ENCODE measurements at places on chromosomes 3 and 15.
A peak's percentile ranks its signal among the peaks of the same experiment; 100 is the strongest.

DNA sequence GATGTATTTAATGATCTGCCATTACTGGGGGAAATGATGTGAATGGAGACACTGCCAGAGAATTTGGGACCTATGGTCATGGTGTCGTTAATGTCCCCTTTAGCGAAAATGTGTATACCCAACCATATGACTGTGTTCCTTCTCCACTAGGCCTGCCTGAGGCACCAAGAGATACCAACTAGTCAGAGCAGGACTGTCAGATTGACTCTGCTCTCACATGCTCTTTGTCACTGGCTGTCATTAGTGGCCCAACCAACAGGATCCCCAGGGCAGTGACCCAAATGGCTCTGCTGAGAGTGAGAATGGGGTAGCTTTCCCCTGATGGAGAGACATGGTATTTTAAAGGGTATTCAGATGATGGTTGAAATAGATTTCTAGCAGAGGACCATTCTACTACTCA is 2.8 kb downstream of the TAGLN3 start:
- DNase-seq = no peak

DNA sequence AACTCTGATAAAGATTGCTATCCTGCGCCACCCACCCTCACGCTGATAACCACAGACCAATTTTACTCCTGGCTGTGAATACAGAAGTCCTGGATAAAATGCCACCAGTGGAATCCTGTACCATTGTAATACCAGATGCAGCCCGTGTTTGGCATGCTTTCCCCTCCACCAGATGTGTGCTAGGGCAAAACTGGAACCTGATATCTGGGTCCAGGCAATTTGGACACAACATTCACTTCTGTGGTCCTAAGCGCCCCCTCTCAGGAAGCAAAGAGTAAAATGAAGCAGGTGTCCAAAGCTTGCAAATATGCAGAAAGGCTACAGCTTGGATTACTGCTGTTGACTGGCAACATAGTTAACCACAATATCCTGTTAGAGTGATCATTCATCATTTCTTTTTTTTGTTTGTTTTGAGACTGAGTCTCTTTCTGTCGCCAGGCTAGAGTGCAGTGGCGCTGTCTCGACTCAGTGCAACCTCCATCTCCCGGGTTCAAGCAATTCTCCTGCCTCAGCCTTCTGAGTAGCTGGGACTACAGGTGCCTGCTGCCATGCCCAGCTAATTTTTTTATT is 32.8 kb downstream of the LOXL1 start:
- DNase-seq = no peak

DNA sequence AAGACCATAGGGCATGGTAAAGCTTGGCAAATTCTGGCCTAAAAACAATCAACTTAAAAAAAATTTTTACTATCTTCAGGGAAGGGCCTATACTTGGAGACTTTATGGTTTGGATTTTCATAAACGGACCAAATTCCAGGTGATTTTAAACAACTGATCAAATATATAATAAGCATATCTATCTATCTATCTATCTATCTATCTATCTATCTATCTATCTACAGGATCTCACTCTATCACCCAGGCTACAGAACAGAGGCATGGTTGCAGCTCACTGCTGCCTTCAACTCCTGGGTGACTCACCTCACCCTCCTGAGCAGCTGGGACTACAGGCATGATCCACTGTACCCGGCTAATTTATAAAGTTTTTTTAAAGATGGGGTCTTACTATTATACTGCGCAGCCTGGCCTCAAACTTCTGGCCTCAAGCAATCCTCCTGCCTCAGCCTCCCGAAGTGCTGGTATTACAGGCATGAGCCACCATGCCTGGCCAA is 6.7 kb downstream of the SPPL2A start:
- DNase-seq = no peak

- DNase-seq = no peak
Measured at GRCh38 chr3:129665024-129665768, 58.7 kb upstream of the PLXND1 start.

GRCh38 chr3:130712718-130713423 is 33.8 kb downstream of the PIK3R4 start:
- DNase-seq = no peak

GRCh38 chr3:72306800-72307341 is 521.9 kb upstream of the PROK2 start:
- peak; percentile 54 for DNase-seq

DNA sequence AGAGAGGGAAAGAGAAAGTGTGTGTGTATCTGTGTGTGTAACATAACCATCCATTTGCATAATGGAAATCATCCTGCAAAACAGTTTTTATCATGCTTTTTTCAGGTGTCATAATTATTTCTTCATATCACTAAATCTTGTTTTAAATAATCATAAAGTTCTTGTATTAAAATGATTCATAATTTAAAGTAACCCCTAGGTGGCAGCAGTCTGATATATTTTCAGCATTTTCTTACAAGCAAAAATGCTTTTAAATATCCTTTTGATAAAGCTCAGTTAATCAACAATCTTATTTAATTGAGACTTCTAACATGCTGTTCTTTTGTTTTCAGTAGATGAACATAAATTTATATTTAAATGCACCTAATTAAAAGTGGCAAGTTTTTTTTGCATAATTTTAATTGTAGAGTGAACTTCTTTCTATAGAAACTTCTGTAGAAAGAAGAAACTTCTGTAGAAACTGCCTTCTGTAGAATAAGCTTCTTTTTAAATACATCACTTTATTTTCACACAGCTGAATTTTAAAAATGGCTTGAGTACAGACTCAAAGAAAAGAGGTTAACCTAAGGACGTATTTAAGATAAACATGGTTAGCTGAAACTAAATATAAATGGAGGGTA is 72.5 kb downstream of the OPA1 start:
- peak; percentile 67 for DNase-seq

DNA sequence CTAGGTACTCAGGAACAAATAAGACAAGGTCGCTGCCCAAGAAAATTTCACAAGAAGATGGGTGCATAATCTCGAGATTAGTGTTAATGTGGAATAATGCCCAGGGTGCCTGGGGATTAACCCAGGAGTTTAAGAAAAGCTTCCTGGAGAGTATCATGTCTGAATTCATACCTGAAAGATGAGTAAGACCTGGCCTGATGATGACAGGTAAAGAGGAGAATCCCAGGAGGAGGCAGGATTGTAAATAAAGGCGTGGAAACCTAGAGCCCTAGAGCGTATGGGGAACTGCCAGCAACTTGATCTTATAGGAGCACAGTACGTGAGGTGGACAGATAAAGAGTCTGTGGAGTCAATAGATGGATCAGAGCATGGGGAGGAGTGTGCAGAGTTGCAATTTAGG is 43.0 kb downstream of the ARRDC4 start:
- DNase-seq = no peak

DNA sequence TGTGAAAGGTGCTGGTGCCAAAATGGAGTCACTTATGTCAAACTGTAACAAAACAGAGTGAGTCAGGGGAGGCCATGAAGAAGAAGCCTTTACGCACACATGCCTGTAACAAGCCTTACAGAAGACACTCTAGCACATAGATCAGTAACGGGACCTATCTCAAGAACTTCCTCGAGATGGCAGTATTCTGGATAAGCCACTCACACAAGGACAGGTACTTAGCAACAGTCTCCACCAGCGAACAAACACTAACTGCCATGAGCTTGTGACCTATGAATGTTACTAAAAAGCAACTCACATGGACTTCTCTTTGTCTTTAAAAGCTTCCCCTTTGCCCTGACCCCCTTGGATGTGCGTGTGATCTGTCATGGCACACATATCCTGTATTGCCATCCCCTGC is 235.1 kb downstream of the CD47 start:
- peak; percentile 59 for DNase-seq

DNA sequence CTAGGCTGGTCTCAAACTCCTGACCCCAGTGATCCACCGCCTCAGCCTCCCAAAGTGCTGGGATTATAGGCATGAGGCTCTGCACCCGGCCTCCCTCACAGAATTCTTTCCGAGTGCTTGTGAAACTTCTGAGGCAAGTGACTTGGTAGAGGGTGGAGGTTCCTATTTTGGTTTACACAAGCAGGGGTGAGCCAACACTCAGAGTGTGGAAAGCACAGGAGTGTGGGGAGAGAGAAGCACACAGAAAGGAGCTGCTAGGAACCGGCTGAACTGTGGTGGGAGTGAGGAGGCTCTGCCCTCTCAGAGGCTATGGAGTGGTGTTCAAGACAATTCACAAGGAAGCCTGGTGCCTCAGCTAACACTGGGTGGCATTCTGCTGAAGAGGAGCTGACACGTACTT is 7.7 kb downstream of the CAPN3 start:
- DNase-seq = no peak

DNA sequence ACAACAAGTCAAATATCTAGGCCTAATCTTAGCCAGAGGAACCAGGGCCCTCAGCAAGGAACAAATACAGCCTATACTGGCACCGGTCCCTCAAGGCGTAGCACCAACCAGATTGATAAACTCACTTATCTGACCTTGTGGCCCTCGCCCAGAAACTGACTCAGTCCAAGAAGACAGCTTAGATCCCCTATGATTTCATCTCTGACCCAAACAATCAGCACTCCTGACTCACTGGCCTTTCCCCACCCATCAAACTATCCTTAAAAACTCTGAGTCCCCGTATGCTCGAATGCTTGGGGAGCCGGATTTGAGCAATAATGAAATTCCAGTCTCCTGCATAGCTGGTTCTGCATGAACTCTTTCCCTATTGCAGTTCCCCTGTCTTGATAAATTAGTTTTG is 1.6 kb upstream of the SORD start:
- no peak for DNase-seq

- DNase-seq = no peak
Measured at GRCh38 chr3:161989012-161989411, 492.4 kb downstream of the OTOL1 start.

DNA sequence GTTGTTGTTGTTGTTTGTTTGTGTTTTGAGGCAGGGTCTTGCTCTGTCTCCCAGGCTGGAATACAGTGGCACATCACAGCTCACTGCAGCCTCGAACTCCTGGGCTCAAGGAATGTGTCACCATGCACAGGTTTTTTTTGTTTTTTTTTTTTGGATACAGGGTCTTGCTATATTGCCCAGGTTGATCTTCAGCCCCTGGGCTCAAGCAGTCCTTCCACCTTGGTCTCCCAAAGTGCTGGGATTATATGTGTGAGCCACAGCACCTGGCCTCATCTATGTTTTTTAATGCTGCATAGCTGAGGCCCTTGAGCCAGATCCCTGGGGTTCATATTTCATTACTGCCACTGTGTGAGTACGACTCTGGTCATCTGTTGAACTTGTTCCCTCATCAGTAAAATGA is 352.6 kb downstream of the FEZF2 start:
- no peak for DNase-seq

DNA sequence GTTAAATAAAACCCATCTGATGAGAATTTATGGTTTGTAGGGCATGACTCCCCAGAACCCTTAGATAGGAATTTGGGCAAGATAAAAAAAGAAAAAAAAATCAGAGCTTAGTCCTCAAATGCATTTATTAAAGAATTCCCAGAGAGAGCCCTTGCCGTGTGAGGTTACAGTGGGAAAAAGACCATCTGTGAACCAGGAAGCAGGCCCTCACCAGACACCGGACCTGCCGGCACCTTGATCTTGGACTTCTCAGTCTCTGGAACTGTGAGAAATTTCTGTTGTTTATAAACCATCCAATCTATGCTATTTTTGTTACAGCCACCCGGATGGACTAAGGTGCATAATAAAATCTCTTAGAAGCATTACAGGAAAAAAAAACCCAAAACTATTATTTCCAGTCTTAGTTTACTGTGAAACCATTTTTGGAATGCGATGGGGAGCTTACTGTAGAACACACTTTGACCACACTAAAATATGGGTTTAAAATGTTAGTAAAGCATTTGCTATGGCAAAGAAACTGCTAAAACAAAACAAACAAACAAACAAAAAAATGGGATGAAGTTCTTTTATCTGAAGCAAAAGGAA is 72.2 kb downstream of the LEKR1 start:
- DNase-seq = no peak

- no peak for DNase-seq
Measured at GRCh38 chr3:134869153-134869726, 74.2 kb downstream of the EPHB1 start.

DNA sequence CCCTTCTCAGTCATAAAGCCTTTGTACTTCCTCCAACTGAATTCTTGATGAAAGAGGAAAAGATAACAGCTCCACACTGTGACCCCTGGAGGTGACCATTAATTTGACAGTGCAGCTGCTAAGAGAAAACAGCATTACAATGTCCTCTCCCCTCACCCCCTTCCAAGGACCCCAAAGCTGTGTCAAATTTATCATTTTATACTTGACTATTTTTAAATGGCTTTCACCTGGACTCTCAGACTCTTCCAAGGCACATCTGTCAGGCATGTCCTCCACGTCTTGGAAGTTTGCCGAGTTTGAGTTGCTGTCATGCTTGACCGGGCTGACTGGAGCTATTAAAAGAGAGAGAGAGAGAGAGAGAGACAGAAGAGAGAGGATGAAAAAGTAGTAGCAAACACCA is 236.5 kb downstream of the WDR72 start:
- DNase-seq = no peak

- no peak for DNase-seq
Measured at GRCh38 chr3:82082796-82083195, 321.4 kb upstream of the GBE1 start.

DNA sequence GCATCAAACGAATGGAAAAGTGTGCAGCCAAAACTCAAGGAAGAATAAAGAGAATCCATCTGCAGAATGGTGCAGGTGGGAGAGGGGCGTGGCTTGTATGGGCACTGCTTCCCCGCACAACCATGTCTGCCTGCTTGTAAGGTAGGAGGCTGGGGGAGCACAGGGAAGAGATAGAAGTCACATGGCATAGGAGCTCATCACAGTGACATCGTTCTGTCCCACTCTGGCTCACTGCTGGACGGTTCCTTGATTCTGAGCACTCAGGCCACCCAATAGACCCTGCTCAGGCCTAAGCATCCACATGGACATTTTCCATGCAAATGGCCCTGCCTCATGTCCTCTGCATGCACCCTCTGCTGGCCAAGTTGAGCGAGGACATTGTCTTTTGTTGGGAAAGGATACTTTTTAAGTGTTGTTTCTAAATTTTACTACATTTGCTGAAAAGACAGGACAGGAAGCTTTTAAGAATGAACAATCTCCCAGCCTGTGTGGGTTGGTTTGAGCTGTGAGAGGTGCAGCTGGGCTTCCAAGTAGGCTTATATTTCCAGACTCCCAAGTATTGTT is 3.1 kb downstream of the MYLK start:
- DNase-seq = peak; percentile 76

GRCh38 chr3:53198996-53199395 is 38.0 kb downstream of the PRKCD start:
- no peak for DNase-seq

DNA sequence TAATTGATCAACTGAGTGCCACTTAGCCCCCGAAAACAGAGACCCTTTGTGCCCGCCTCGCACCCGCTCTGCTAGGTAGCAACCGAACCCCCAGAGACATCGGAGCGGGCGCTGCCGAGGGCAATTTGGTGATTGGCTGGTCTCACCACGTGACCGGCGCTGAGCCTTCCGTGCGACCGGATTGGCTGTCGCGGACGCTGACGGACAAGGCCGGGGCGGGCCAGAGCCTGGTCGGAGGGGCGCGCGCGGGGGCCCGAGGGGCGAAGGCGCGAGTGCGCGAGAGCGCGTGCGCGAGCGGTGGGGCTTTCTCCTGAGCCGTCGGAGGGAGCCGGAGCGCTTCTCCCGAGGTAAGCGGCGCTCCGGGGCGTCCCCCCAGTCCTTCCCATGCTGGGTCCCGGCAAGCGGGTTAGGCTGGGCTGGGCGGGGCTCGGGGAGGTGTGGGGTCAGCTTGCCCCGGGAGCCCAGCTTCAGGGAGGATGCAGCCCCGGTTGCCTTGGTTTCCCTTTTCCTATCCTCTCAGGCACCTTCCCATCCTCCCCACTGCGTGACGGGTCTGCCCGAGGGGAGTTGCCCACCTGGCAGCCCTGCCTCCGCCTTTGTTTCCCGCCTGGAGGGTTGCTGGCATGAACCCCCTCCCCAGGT is at the start of gene TMEM108:
Gene TMEM108, plus strand, starts transcription at position 303 of the 642 bp plus-strand sequence.
- DNase-seq = peak; percentile 66

GRCh38 chr15:50257924-50258323 is 7.6 kb downstream of the HDC start:
- no peak for DNase-seq
